SJSA1 (cell line): ENCODE measurements at places on chromosomes 4 and X.

- DNase-seq = no peak
Measured at GRCh38 chr4:145316897-145317574, 136.6 kb upstream of the OTUD4 start.

GRCh38 chrX:47313056-47313455, 57.3 kb upstream of the ZNF157 start:
- no peak for DNase-seq

- no peak for DNase-seq
Measured at GRCh38 chrX:123884809-123885408, 25.1 kb downstream of the XIAP start.

DNA sequence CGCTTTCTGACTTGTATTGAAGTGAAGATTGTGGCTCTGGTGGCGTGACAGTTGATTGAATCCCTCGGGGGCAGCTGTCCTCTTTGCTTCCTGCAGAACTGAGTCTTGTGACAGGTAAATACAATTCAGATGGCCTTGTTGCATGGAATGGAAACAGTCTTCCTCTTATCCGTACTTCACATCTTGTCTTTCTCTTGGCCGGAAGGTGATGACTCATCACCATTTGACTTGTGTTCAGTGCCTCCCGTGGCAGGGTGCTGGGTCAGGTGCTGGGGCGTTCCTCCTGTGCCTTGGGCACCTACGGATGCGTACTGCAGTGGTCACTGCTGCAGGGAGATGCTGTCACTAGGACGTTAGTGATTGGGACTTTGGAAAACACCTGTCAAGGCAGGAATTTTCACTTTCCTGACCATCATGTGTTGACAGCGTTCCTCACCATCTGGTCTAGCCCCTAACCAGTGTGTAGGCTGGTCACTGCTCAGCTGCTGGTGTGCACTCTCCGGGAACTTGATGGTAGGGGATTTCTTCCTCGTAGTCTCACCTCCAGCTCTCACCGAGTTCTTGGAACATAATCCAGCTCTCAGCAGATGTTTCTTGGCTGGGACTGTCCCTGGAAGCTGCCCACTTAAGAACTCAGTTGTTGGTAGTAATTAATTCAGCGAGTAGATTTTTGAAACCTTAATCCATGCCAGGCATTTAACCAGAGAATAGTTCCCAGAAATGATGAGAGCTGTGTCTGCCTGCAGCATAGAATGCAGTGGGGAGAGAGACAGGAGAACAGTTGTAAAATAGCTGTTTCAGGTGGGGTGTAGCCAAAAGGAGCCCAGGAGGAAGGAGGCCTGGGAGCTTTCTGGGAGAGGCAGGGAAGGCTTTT, 7.2 kb downstream of the TBC1D14 start:
- no peak for DNase-seq

GRCh38 chr4:182680234-182680653, 236.9 kb downstream of the DCTD start:
- DNase-seq = no peak

GRCh38 chr4:52638717-52639116, 20.4 kb downstream of the USP46 start:
- no peak for DNase-seq

DNA sequence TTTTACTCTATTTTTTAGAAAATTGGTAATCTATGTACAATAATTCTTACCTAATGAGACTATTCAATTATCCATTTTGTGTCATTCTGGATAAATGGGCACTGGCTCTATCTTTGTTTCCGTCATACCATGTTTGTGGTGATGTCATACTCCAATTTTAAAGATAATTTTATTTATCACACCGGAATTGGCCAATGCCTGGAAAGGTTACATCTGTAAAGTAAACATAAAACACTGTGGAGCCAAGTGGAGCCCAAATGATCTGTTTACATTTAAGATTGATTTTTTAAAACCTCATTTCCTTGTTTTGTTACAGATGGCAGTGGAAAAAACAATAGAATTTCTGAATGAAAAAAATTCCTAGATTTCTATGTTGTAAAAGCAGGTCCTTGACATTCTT, 120.2 kb upstream of the GPRIN3 start:
- no peak for DNase-seq

GRCh38 chr4:48970471-48970921, 15.6 kb upstream of the CWH43 start:
- no peak for DNase-seq

GRCh38 chrX:20378233-20378920, 111.7 kb upstream of the RPS6KA3 start:
- DNase-seq = no peak

DNA sequence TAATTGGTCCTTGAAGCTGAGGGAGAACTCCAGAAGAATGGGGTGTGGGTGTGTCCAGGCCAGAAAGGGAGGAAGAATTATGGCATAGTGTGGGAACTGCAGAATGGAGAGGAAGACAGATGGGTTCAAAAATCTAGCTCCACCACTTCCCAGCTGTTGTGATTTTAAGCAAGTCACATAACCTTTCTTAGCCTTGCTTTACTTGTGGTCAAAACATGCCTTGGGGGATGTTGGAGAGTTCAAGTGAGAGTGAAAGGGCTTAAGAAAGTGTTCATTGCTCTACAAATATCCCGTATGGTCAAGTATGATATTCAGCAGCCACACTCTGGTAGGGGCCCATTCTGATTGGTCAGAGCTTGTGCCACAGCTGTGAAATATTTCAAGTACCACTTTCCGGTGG, 15.0 kb upstream of the STARD8 start:
- DNase-seq = no peak

DNA sequence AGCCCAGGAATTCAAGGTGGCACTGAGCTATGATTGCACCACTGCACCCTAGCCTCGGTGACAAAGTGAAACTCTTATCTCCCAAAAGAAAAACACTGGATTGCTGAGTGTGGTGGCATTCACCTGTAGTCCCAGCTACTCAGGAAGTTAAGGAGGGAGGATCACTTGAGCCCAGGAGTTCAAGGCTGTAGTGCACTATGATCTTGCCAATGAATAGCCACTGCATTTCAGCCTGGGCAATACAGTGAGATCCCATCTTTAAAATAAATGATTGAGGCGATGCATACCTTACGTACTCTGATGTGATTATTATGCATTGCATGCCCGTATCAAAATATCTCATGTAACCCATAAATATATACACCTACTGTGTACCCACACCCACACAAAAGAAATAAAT, 31.2 kb upstream of the LARP1B start:
- DNase-seq = no peak

GRCh38 chrX:70087857-70088630, 25.8 kb downstream of the OTUD6A start:
- DNase-seq = no peak

GRCh38 chr4:99457270-99457669, 22.1 kb upstream of the ADH7 start:
- DNase-seq = no peak

GRCh38 chrX:40576291-40576690, 4.5 kb upstream of the ATP6AP2 start:
- DNase-seq = no peak

GRCh38 chr4:915041-915474, 17.1 kb downstream of the GAK start:
- no peak for DNase-seq

GRCh38 chrX:920234-920799, 289.7 kb downstream of the SHOX start:
- DNase-seq = no peak
